ENCODE measurements at places on chromosomes 1 and 21. TPM values are rescaled to one million over a fixed set of nuclear protein-coding genes. Genes with fewer than 3 reads are reported as not detected.

MAP3K21 gene
- total RNA-seq: 8.6 TPM

DIO1 gene
- not detected for total RNA-seq

PLXNA2 gene
- 6.7 TPM for total RNA-seq

FTCD gene
- 0.05 TPM for total RNA-seq

PGLYRP3 gene
- not detected for total RNA-seq

CYP4A11 gene
- not detected for total RNA-seq

CFAP141 gene
- not detected for total RNA-seq

DFFB gene
- total RNA-seq: 6.6 TPM

LCE6A gene
- total RNA-seq: not detected

MYOG gene
- not detected for total RNA-seq

RGSL1 gene
- total RNA-seq: not detected

PLA2G2D gene
- total RNA-seq: not detected

KCNC4 gene
- 1.5 TPM for total RNA-seq

PTAFR gene
- total RNA-seq: 0.16 TPM

LIN28A gene
- not detected for total RNA-seq

OR2T8 gene
- total RNA-seq: not detected

HCN3 gene
- 2.0 TPM for total RNA-seq

GNAT2 gene
- 0.34 TPM for total RNA-seq

KIRREL1 gene
- total RNA-seq: 119 TPM

GUCA2B gene
- not detected for total RNA-seq

PUM1 gene
- 44.7 TPM for total RNA-seq

LRRC53 gene
- total RNA-seq: not detected

LRRC40 gene
- 11.5 TPM for total RNA-seq

GPN2 gene
- total RNA-seq: 24.9 TPM

JAK1 gene
- 60.4 TPM for total RNA-seq

PTPRC gene
- not detected for total RNA-seq

SPATA45 gene
- total RNA-seq: not detected

PDZK1 gene
- 0.49 TPM for total RNA-seq

All from A375 (cell line).